Calu3 (cell line): ENCODE measurements at places on chromosomes 2 and 18. TPM values are rescaled to one million over a fixed set of nuclear protein-coding genes. Genes with fewer than 3 reads are reported as not detected.

GRCh38 chr2:105894327-105894944 lies 149.7 kb downstream of the NCK2 start:
- no peak overlapping the region for H3K4me3 ChIP-seq
- peaks cover 12% of the 10 kb centered on the region for H3K36me3 ChIP-seq
- H3K27ac ChIP-seq = no peak overlapping the region
- H3K27me3 ChIP-seq = no peaks in the 10 kb centered on the region
- DNase-seq = no peak

GRCh38 chr2:109530712-109531111 lies 83.1 kb downstream of the SEPTIN10 start:
- H3K27ac ChIP-seq = no peak overlapping the region
- H3K27me3 ChIP-seq = peaks cover 35% of the 10 kb centered on the region
- no peaks in the 10 kb centered on the region for H3K36me3 ChIP-seq
- H3K4me1 ChIP-seq = peaks cover 17% of the 10 kb centered on the region

DNA sequence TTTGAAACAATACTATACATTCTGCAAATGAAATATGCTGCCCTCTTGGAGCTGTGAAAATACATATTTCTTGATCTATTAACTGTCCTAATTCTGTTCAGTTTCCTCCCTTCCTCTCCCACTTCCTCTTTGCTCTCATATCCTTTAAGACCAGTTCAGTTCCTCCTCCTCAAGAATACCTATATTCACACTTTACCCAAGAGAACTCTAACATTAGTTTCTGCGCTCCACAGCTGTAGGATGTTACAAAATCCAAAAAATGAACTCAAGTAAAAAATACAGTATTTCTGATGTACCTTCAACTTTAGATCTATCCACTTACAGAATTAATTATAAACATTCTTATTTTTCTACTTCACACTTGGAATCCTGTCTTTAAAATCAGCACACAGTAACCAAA lies 5.4 kb downstream of the ITSN2 start:
- peaks cover 14% of the 10 kb centered on the region for H3K36me3 ChIP-seq
- DNase-seq = no peak
- peaks cover 10% of the 10 kb centered on the region for H3K4me1 ChIP-seq
- H3K4me3 ChIP-seq = no peak overlapping the region
- no peak overlapping the region for H3K27ac ChIP-seq
- H3K27me3 ChIP-seq = no peaks in the 10 kb centered on the region

GRCh38 chr2:220767591-220768255 lies 804.4 kb downstream of the EPHA4 start:
- no peak overlapping the region for H3K27ac ChIP-seq
- H3K36me3 ChIP-seq = no peaks in the 10 kb centered on the region
- H3K27me3 ChIP-seq = no peaks in the 10 kb centered on the region
- H3K4me3 ChIP-seq = no peak overlapping the region
- no peaks in the 10 kb centered on the region for H3K4me1 ChIP-seq
- no peak for DNase-seq

GRCh38 chr18:8658858-8659485 lies 46.4 kb upstream of the MTCL1 start:
- peaks cover 3% of the 10 kb centered on the region for H3K36me3 ChIP-seq
- H3K4me3 ChIP-seq = no peak overlapping the region
- H3K27ac ChIP-seq = no peak overlapping the region

The ZNF385B gene
- total RNA-seq = 0.57 and 0.86 TPM in 2 replicates
